ENCODE measurements at places on chromosomes 13 and 19.

- no peak for DNase-seq
Measured at GRCh38 chr13:99662678-99663077, 161.4 kb downstream of the TM9SF2 start.

- DNase-seq, result no peak
Measured at GRCh38 chr19:13098277-13099072, 4.2 kb downstream of the LYL1 start.

DNA sequence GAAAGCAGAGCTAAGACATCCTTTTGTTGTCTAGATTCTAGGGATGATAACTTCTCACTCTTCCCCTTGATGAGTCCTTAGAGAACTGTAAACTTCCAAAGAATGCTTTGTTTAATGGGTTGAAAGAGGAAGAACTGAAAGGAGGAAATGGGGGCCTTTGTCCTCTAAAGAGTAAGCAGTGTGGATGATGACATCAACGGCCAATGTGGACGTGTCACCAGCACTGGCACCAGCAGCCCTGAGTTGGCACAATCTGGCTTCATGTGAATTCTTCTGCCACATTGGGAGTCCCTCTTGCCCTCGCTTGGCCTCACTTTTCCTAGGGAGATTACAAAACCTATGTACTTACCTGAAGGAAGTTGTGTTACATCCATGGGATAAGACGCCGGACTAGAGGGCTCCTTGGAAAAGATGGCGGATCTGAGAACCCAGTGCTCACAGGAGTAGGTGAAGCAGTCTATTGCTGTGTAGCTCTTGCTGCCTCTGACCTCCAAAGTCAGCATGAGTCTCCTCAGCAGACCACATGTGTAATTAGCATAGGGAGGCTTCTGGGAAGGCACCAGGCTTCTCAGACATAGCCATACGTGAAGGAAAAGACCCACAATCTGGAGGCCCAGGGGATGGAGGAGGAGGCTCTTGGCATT is 62.8 kb downstream of the RGCC start:
- no peak for DNase-seq

GRCh38 chr13:46686171-46686570 is 110.8 kb downstream of the ESD start:
- no peak for DNase-seq

- DNase-seq, result no peak
Measured at GRCh38 chr13:96003304-96003703, 49.9 kb downstream of the UGGT2 start.

- DNase-seq, result no peak
Measured at GRCh38 chr13:113809934-113810333, 50.9 kb downstream of the TMEM255B start.

- no peak for DNase-seq
Measured at GRCh38 chr19:38024992-38025908, 118.2 kb downstream of the SIPA1L3 start.

DNA sequence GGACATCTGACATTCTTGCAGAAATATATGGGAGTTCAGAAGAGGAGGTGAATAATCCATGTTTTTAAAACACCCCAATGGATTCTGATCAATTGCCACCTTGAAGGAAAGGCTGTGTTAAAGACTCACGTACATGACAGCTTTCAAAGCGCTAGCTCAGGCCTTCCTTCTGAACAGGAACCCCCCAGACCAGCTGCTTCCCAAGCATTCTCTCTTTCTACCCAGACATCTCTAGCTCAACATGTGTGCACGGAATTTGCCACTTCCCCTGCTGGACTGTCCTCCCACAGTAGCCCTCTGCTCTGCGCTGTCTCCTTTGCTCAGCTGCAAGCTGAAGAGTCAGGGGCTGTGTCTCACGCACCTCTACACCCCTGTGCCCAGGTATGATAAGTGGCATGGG is 54.5 kb downstream of the STK24 start:
- no peak for DNase-seq

GRCh38 chr19:44723299-44723951 is 24.5 kb downstream of the CEACAM16 start:
- no peak for DNase-seq

DNA sequence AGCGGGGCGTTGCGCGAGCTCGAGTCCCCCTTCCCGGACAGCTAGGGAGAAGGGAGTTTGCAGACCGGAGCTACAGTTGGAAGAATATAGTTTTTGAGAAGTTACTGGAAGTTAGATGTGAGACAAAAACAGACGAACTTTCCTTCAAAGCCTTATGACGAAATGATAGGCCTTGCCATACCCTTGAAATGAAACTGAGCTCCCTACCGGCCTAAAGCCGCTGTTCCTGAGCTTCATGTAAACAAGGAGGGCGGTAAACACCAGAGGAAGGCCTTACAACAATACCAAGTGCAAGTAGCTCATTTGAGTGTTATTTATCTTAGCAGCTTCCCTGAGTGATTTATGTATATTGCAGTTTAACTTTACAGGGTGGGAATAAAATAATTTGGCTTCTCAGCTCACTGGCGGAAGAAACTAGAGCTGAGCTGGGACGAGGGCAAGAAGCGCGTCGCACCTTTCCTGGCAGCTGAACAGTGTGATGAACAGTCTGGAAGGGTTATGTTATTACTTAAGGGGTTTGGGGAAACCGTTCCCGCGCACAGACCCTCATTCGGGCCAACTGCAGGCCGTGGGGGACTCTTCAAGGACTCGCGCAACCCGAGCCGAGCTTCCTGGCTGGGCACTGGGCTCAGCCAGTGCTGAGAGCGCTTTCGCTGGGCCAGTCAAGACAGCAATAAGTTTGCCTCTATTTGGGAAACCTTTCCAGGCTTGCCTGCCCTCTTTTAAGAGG is 111.2 kb downstream of the KCNRG start:
- no peak for DNase-seq

DNA sequence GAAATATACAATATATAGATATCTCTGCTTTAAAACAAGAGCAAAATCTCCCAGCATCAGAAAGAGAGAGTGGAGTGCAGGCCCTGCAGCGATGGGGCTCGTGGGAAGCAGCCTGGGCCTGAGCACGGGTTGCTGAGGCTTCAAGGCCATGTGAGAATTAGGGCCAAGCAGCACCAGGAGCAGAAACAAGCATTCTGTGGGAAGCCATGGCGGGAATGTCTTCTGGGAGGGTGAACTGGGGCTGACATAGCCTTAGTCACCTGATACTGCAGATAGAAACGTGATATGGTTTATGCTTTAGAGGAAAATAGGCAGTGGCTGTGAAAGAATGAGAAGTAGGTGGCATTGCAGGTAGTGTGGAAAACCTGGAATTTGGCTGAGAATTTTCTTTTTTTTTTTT is 472.3 kb downstream of the IRS2 start:
- no peak for DNase-seq

- DNase-seq, result no peak
Measured at GRCh38 chr13:112814905-112815585, 125.2 kb downstream of the ATP11A start.

- no peak for DNase-seq
Measured at GRCh38 chr19:18879579-18880373, 16.2 kb downstream of the CERS1 start.

DNA sequence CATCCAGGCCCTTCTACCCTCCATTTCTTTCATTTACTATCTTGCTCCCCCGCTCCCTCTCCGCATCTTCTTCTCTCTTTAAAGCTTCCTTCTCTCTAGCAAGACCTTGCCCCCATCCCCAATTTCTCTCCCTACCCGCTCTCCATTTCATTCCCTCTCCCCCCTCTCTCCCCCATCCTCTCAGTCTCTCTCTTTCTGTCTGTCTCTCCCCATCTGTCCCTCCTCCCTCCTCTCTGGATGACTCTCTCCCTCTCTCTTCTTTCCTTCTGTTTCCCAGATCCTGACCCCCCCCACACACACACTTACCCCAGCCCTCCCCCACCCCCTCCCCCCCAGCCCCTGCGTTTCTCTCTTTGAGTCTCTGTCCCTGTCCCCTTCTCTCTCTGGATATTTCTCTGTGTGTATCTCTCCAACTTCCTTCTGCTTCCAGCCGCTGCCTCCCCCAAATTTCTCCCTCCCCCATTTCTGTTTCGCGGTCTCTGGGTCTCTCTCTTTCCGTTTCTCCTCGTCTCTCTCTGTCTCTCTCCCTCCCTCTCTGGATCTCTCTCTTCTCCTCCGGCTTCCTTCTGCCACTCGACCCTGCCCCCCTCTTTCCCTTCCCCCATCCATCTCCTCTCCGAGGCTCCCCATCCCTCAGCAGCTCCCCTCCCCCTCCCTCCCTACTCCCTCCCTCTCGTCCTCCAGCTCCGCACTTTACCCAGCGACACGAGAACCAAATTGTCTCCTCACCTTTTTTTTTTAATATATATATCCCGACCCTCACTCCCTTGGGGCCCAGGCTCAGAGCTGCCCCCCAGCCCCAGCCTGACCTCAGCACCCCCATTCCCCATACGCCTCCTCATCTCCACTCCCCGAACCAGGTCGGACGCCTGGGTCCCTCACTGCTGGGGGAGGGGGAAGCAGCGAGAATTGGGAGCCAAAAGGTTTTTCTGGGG is 3.6 kb upstream of the CACNG8 start:
- no peak for DNase-seq

GRCh38 chr19:5048727-5049553 is 80.0 kb downstream of the KDM4B start:
- DNase-seq, result no peak

- no peak for DNase-seq
Measured at GRCh38 chr19:51143486-51143885, 1.4 kb downstream of the SIGLEC7 start.

GRCh38 chr19:8214802-8215201 is 5.6 kb downstream of the CERS4 start:
- no peak for DNase-seq

DNA sequence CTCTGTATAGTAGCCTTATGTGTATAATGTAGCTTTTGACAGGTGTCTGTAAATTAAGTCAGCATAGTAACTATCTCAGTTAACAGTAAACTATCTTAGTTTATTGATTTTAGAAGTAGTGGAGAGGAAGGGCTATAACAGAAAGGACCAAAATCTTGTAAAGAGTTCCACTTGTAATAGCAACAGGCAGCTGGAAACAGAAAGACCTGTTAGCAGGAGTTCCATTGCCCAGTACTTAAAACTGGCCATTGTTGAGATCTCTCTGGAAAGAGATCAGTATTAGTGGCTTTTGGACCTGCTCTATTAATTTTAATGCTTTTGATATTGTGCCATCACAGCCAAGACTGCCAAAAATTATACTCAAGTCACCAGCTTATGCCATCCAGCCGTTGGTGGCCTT is 32.0 kb upstream of the GARRE1 start:
- DNase-seq, result no peak

DNA sequence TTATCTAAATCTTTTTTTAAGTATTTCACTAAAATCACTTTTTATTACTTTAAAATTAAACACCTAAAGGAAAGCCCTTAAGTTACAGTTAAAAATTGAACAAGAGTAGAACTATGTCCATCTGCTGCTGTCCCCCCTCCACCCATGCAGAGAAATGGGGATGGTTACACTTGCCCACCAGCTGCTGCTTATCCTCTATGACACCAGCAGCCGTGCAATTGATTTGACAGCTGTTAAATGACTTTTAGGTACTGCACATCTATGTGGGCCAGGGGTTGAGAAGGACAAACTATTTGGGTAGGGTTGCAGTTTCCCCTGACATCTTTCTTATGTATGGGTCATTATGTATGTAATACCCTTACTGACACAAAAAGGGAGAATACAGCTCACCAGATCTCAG is 77.2 kb downstream of the TBC1D4 start:
- no peak for DNase-seq

GRCh38 chr13:78867655-78868054 is 208.7 kb upstream of the OBI1 start:
- no peak for DNase-seq

DNA sequence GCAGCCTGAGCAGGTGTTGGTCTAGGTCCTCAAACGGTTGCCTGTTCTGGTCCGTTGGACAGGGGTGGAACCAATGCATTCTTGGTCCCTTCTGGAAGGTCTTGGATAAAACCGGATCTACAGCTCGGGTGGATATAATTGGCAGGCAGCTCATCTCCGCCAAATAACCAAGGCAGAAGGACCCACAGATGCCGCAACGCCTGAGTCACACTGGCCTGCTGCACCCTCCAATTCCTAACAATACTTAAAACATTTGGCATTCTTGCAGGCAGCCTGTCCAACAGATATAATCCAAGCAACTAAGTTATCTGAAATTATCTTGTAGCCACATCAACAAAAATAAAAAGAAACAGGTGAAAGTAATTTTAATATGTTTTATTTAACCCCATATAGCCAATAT is 59.0 kb upstream of the FGF14 start:
- DNase-seq, result no peak

DNA sequence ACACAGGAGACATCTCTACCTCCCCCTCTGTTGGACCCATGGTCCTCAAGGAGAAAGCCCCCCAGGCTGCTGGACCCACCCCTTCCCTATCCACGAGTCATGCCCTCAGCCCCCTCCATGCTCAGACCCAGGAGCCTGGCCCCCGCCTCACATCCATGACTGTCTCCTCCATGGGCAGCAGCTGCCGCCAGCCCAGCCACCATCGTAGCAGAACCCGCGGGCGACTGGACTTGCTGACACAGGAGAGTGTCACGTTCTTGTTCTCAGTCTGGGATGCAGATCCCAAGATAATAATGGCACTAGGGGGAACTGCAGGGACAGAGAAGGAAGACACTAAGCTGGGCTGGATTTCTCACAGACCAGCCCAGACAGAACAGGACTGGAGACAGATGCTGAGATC is 3.8 kb downstream of the NPHS1 start:
- DNase-seq, result no peak

DNA sequence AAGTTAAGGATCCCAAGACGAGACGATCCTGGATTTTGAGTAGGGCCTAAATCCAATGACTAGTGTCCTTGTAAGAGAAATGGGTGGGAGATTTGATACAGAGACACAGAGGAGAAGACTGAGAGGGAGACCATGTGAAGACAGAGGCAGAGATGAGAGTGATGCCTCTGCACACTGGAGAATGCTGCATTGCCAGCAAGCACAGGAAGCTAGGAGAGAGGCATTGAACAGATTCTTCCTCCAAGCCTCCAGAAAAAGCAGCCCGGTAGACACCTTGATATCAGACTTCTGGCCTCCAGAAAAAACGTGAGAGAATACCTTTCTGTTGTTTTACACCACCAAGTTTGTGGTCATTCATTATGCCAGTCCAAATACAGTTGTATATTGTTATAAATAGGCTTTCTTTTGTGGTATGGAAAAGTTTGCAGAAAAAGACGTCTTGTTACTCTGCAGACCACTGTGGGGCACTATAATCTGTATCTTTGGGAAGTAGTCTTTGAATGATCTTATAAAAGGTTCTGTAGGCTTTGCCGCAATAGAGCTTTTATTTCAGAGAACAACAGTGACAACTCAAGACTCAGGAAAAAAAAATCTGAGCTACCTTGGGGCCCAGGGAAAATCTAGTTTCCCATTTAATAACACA is 17.9 kb upstream of the RFC3 start:
- no peak for DNase-seq

DNA sequence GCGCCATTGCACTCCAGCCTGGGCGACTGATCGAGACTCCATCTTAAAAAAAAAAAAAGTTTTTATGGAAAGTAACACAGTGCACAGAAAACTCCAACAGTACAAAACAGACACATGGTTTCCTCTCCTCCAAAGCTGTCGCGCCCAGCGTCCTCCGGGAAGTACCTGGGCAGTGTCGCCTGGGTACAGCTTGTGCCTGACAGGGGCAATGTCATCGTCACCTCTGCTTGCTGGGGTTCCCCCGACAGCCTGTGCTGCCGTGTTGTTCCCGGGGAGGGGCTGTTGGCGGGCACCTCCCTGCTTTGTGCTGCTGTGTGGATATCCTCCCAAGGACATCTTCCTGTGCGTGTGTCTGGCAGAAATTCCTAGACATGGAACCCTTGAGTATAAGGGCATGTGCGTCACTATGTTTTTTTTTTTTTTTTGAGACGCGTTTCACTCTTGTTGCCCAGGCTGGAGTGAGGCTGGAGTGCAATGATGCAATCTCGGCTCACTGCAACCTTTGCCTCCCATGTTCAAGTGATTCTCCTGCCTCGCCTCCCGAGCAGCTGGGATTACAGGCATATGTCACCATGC is 2.4 kb upstream of the F2RL3 start:
- DNase-seq, result no peak

All from activated CD4-positive, CD25-positive, alpha-beta regulatory T cell (primary cell).